ENCODE measurements at places on chromosomes 2 and 18.

- DNase-seq: no peak
Measured at GRCh38 chr2:193738892-193739291, 1544.2 kb upstream of the TMEFF2 start.

- DNase-seq: no peak
Measured at GRCh38 chr2:174343623-174344455, 9.1 kb downstream of the SP9 start.

DNA sequence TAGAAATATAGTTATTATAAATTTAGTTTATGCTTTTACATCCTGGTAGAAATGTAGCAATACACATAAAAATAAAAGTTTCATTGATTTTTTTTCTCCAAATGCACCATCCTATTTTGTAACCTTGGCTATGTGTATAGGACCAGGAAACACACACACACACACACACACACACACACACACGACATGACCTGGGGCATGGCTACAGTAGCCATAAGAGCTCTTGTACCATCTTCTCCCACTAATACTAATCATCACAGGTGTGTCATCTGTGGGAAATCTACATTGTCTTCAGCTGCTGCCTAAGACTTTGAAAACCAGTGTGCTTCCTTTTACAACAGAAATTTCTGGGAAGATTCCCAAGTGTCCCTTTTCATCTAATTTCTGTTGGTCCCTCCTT is 144.3 kb downstream of the MCFD2 start:
- no peak for DNase-seq

DNA sequence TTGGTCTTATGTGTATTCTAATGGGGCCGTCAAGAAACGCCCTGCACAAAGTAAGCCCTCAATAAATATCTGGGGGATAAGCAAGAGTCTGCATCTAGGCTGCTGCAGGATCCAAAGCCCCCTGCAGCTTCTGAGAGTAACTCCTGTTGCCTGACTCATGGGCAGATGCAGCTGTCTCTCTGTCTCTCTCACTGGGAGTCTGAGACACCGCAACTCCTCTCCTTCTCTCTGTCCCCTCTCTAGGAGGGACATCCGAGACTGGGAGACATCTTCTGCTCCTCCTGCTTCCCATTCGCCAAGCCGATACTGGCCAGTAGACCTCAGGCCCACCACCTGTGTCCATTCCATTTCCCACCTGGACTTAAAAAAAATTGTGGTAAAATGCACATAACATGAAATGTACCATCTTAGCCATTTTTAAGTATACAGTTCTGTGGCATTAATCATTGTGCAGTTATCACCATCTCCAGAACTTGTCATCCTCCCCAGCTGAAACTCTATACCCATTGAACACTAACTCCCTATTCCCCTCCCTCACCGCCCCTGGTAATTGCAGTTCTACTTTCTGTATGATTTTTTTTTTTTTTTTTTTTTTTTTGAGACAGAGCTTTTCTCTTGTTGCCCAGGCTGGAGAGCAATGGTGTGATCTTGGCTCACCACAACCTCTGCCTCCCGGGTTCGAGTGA is 20.1 kb downstream of the DYSF start:
- DNase-seq: no peak

DNA sequence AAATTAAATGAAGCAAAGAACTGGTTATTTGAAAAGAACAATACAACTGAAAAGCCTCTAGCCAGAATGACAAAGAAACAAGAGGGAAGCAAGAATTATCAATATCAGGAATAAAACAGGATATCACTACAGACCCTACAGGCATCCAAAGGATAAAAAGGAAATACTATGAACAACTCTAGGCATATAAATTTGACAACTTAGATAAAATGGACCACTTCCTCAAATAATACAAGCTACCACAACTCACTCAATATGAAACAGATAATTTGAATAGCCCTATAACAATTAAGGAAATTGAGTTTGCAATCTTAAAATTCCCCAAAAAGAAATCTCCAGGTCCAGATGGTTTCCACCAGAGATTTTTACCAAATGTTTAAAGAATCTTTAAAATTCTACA is 19.8 kb downstream of the RPRD1A start:
- no peak for DNase-seq

GRCh38 chr2:206471524-206472062 is 28.3 kb downstream of the ADAM23 start:
- no peak for DNase-seq

GRCh38 chr18:11775436-11776174 is 75.6 kb upstream of the CHMP1B start:
- DNase-seq: no peak

DNA sequence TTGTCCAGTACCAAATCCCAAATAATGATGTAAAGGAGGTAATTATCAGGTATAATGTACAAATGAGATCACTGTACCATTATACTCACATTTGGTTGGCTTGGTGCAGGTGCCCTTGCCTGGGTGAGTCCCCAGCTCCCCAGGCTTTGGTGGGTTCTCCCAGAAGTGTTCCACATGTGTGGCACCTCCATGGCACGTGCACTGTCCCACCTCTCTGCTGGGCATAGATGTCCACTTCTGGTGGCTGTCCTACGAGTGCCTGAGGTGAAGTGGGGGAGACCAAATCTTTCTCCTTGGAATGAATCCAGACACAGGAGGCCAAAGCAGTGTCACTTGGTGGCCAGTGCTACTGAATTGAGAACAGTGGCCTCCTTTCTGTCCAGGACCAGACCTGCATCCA is 162.4 kb upstream of the SESTD1 start:
- DNase-seq: no peak

GRCh38 chr18:8701546-8702118 is 3.7 kb upstream of the MTCL1 start:
- no peak for DNase-seq

DNA sequence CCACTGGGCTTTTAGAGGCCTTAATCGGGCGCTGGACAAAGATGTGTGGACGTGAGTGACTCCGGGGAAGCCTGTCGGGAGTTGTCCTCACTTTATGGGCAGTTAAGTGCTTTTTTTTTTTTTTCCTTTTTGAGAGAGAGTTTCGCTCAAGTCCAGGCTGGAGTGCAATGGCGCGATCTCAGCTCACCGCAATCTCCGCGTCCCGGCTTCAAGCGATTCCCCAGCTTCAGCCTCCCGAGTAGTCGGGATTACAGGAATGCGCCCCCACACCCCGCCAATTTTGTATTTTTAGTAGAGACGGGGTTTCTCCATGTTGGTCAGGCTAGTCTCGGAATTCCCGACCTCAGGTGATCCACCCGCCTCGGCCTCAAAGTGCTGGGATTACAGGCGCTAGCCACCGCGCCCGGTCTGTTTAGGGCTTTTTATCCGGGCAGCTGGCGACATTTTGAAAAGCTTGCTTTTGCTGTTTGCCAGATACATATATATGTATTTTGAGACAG is 1.5 kb downstream of the MSH6 start:
- DNase-seq: no peak

- DNase-seq: no peak
Measured at GRCh38 chr18:36328916-36329315, 31.4 kb downstream of the FHOD3 start.

- no peak for DNase-seq
Measured at GRCh38 chr18:33146014-33146413, 294.5 kb downstream of the CCDC178 start.

DNA sequence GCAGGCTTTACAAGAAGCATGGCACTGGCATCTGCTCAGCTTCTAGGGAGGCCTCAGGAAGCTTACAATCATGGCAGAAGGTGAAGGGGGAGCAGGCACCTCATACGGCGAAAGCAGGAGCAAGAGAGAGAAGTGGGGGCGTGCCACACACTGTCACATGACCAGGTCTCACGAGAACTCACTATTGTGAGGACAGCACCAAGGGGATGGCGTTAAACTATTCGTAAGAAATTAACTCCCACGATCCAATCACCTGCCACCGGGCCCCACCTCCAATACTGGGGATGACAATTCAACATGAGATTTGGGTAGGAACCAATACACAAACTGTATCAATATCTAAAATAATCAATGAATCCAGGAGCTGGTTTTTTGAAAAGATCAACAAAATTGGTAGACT is 156.0 kb upstream of the DPP10 start:
- no peak for DNase-seq

DNA sequence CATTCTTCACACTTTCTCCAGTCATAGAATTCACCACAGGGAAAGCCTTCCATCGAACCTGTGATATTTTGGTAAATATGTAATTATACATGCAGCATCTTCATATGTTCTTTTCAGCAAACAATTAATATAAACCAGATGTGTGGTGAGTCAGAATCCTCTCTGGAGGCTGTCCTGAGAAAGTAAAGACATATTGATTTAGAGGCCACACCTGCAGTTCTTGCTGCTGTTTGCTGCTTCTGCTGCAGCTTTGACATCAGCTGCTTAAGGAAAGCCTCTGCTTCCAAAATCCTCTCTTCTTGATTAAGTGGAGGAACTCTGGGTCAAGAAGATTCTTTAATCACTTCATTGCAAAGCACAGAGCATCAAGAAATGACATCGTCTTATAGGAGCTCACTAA is 568.8 kb upstream of the ZEB2 start:
- DNase-seq: no peak

- no peak for DNase-seq
Measured at GRCh38 chr2:174282441-174282840, 34.1 kb upstream of the OLA1 start.

GRCh38 chr2:136025057-136025973 is 39.9 kb upstream of the DARS1 start:
- DNase-seq: peak; percentile 3

DNA sequence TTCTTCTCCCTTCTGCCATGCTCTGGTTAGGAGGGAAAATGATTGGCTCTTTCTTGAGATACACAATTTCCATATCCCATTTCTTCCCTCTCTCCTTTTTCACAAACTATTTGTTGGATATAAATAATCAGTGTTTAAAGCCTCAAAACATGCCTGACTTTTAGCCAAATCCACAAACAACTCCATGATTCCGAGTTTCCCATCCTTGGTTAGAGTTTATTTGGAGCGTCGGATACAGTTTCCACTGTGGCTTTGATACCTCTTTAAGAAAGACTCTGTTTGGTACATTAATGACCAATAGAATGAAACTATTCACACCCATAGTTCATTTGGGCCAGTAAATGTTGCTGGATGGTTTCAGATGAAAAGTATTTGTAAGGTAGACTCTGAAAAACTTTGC is 5.9 kb upstream of the FHL2 start:
- no peak for DNase-seq

- DNase-seq: no peak
Measured at GRCh38 chr18:48673853-48674721, 135.3 kb downstream of the CTIF start.

- no peak for DNase-seq
Measured at GRCh38 chr2:5021136-5021535, 671.0 kb upstream of the SOX11 start.

GRCh38 chr2:234352270-234352669 is 144.6 kb downstream of the ARL4C start:
- DNase-seq: no peak

GRCh38 chr18:77222464-77222863 is 27.2 kb upstream of the GALR1 start:
- DNase-seq: no peak

GRCh38 chr2:64220894-64221617 is 76.8 kb upstream of the PELI1 start:
- no peak for DNase-seq

DNA sequence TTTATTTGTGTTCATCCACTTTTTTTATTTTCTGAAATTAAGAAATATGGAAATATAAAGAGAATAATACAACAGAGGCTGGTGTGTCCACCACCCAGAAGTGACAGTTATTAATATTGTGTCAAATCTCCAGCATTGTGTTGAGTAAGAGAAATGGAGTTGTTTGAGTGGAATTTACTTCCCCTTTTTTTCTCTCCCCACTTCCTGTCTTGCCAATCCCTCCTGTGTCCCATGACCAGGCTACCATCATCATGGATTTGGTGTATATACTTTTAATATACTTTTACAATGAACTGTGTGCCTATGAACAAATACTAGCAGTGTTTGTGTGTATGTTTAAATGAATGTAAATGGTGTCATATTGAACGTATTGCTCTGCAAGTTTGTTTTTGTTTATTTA is 276.9 kb upstream of the SKOR2 start:
- DNase-seq: no peak

- no peak for DNase-seq
Measured at GRCh38 chr2:68345129-68345875, 19.8 kb upstream of the PLEK start.

DNA sequence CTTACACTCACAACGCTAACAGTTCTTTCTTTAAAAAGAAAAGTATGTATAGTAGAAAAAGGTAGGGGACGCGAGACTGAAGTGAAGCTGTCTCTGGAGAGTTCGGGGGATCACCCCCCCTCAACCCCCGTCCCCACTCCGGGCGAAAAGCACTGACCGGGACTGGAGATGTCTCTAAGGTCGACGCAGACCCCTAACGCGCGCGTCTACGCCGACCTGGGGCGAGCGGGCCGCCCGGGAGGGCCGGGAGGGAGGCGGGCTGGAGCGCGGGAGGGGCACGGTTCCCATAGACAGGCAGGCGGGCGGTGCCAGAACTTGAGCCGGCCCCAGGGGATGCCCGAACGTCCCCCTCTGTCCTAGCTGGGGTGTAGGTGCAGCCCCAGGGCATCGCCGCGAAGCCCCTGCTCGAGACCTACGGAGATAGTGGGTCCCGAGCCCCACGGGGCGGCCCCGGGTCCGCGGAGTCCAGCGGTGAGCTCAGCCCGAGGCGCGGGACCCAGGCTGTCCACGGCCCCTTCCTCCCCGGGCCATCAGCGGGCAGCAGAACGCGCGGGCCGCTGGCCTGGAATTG is 82.2 kb downstream of the CHRNA1 start:
- no peak for DNase-seq
